ENCODE measurements at places on chromosomes 11 and 22.

- DNase-seq: no peak
These were observed 87.1 kb downstream of the CEP164 start for GRCh38 chr11:117414724-117415123.

- DNase-seq: no peak
These were observed 309.3 kb upstream of the CHORDC1 start for GRCh38 chr11:90532125-90532524.

DNA sequence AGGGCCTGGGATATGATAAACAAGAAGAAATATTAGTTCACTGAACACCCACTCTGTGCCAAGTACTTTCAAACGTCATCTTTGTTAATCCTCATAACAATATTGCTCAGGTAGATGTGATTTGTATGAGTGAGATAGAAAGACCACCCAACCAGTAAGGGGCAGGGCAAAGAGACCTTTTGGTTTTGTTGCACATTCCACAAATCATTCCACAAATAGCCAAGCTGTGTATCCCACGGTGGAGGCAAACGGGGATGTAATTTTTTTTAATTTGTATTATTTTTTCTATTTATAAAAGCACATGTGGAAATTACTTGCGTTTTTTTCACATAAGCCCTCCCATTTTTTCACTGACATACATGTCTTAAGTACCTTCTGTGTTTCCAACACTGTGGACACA is 29.0 kb downstream of the LAYN start:
- DNase-seq: no peak

GRCh38 chr11:60175860-60176275 is 7.0 kb downstream of the MS4A6A start:
- no peak for DNase-seq

DNA sequence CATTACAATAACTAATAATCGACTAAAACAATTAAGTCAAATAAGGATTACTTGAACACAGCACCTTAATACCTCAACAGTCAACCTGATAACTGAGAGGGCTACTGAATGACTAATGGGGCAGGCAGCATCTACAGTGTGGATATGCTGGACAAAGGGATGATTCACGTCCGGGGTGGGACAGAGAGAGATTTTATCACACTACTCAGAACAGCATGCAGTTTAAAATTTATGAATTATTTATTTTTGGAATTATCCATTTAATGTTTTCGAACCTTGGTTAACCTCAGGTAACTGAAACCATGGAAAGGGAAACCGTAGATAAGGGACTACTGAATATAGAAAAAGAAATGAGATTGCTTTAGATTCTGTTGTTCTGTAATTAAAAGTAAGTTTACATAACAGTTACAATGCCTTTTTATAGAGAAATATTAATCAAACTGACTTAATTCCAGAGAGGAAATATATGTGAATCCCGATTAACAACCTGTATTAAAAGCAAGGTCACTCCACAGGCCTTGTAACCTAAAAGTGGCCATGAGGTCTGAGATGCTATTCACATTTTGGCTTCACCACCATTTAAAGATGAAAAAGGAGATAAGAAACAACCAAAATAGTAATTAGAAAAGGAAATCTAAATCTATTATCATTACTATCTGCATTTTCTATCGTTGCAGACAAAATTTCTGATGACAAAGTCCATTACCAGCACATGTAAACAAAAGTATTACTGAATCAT is 119.0 kb upstream of the TP53AIP1 start:
- DNase-seq: no peak

DNA sequence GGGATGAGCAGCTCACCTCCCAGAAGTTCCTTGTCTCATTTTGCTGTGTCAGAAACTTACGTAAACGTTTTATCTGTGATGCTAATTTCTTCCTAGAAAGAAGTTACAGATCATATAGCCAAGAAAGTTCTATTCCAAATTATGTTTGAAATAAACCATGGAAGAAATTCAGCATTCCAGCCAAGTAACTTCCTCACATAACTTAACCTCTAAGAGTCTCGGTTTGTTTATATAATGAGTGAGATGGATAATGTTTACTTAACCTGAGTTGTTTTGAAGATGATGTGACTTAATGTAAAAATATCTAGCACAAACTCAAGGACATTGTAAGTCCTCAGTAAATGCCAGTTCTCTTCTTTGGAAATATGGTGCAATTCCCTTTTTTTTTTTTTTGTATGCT is 8.9 kb upstream of the MUC15 start:
- no peak for DNase-seq

All from stimulated activated CD8-positive, alpha-beta memory T cell treated with anti-CD3 and anti-CD28 coated beads, Interleukin-15, amount 100 ng/mL, for 24 hours (primary cell).